ENCODE measurements at places on chromosomes 1 and 21. TPM values are rescaled to one million over a fixed set of nuclear protein-coding genes. Genes with fewer than 3 reads are reported as not detected.

DNA sequence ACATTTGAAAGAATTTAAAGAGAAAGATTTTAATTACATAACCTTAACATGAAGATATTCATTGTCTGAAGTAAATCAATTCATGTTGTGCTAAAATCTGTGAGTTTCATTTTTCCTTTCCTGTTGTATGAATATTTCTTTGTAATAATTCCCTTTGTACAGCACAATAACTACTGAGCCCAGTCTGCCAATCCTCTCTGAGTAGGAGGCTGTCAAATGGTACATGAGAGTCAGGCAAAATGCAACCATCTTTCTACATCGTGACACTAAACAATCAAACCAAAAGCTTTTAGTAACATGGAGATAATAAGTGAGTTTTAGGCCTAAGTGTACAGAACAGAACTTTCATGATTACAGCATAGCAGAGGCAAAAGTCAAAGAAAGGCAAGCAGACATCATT lies 165.5 kb downstream of the PLPPR4 start:
- no peaks in the 10 kb centered on the region for H3K27me3 ChIP-seq
- no peaks in the 10 kb centered on the region for H3K36me3 ChIP-seq
- H3K4me3 ChIP-seq = no peak overlapping the region
- no peak overlapping the region for H3K27ac ChIP-seq

The CYYR1 gene
- 11.6 TPM for polyA plus RNA-seq

- H3K4me3 ChIP-seq = no peak overlapping the region
- H3K36me3 ChIP-seq = no peaks in the 10 kb centered on the region
- no peaks in the 10 kb centered on the region for H3K27me3 ChIP-seq
- no peak for DNase-seq
- no peaks in the 10 kb centered on the region for H3K4me1 ChIP-seq
- H3K27ac ChIP-seq = no peak overlapping the region
Observed at GRCh38 chr1:211903490-211904245, 73.1 kb upstream of the LPGAT1 start.

DNA sequence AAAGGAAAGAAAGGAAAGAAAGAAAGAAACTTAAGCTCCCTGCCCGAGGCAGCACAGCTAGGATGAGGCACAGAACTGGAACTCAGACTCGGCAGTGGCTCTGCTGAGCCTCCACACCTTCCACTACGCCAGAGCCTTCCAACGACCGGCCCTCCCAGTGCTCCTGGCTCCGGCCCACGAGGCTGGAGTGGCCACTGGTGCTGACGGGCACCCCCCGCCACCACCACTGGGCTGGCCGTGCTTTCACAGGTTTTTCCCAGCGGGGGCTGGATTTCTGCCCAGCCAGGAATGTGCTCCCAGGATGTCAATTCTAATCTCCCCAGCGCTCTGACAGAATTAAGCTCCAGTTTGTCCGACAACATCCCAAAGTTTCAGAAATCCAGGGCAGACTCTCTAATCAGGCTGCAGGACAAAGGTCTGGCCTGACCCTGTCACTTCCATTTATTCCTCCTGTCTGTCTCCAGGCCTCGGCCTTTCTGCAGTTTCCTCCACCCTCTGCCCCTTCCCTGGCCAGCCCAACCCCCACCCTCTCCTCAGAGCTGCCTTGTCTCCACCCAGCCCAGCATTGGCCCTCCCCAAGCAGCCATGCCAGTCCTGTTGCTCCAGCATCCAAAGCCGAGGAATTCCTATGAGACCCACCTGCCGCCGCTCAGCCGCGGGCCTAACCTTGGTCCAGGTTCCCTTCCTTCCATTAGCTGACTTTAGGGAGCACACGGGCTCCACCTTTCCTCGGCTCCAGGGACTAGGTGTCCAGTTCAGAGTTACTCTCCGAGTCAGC lies 81.9 kb downstream of the CASZ1 start:
- H3K27ac ChIP-seq = peak overlapping the region; percentile 53
- H3K36me3 ChIP-seq = no peaks in the 10 kb centered on the region
- DNase-seq = no peak
- H3K4me1 ChIP-seq = peaks cover 64% of the 10 kb centered on the region
- no peak overlapping the region for H3K4me3 ChIP-seq
- H3K27me3 ChIP-seq = no peaks in the 10 kb centered on the region

- no peaks in the 10 kb centered on the region for H3K36me3 ChIP-seq
- no peak overlapping the region for H3K27ac ChIP-seq
- H3K4me1 ChIP-seq = no peaks in the 10 kb centered on the region
- DNase-seq = no peak
- H3K4me3 ChIP-seq = no peak overlapping the region
- H3K27me3 ChIP-seq = no peaks in the 10 kb centered on the region
Observed at GRCh38 chr1:48082271-48082962, 85.2 kb upstream of the TRABD2B start.

- H3K36me3 ChIP-seq = no peaks in the 10 kb centered on the region
- no peak overlapping the region for H3K27ac ChIP-seq
- no peaks in the 10 kb centered on the region for H3K27me3 ChIP-seq
Observed at GRCh38 chr1:227896710-227897655, 50.7 kb downstream of the WNT9A start.

The PLA2G4A gene
- 0.34 TPM for polyA plus RNA-seq

DNA sequence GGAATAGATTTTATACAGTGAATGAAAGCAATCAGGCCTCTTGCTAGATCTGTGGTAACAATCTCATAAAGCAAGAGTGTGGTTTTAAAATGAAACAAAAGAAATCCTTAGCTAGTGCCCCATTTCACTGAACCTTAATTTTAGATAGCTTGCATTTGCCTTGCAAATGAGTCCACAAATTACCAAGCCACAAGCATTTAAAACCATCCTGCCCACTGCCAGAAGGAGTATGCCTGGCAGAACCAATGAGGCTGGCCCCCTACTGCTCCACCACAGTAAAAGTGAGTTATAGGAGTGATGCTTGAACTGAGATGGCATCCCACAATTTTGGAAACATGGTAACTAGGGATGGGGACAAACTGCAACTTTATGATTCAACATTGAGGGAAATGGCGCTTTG lies 206.4 kb upstream of the LMO4 start:
- H3K36me3 ChIP-seq = no peaks in the 10 kb centered on the region
- H3K4me3 ChIP-seq = no peak overlapping the region
- no peak for DNase-seq
- no peaks in the 10 kb centered on the region for H3K27me3 ChIP-seq
- no peaks in the 10 kb centered on the region for H3K4me1 ChIP-seq

The CRTC2 gene
- polyA plus RNA-seq = 54.6 TPM

The C1orf210 gene
- not detected for polyA plus RNA-seq

- H3K4me3 ChIP-seq = no peak overlapping the region
- H3K27ac ChIP-seq = no peak overlapping the region
Observed at GRCh38 chr1:101181930-101182329, 54.9 kb upstream of the S1PR1 start.

The CFHR2 gene
- polyA plus RNA-seq = not detected

The KRTAP10-6 gene
- not detected for polyA plus RNA-seq

The BLACAT1 gene
- polyA plus RNA-seq = not detected

DNA sequence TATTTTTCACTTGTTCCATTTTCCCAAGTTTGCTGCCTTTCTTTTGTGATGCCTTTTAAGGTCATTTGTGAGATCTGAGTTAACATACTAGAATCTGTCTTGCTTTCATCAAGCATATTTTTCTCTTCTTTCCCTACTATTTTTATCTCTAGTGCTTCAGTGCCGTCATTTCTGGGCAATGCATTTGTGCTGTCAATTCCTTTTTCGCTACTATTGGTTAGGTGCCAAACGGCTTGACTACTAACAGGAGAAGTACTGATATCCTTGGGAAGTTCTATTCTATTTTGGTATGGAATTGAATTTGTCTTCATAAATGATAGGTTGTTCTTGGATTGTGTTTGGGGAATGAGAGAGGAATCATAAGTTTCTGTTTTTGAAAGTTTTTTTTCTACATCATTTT lies 42.2 kb downstream of the LRRC53 start:
- H3K27ac ChIP-seq = no peak overlapping the region
- no peaks in the 10 kb centered on the region for H3K36me3 ChIP-seq
- no peaks in the 10 kb centered on the region for H3K27me3 ChIP-seq
- H3K4me1 ChIP-seq = no peaks in the 10 kb centered on the region
- no peak for DNase-seq

GRCh38 chr1:11707621-11708276 lies 16.2 kb downstream of the DRAXIN start:
- no peaks in the 10 kb centered on the region for H3K4me1 ChIP-seq
- peak; percentile 46 for DNase-seq
- no peak overlapping the region for H3K4me3 ChIP-seq
- H3K36me3 ChIP-seq = no peaks in the 10 kb centered on the region
- peaks cover 20% of the 10 kb centered on the region for H3K27me3 ChIP-seq

GRCh38 chr1:41152622-41153044 lies 89.5 kb downstream of the SCMH1 start:
- H3K36me3 ChIP-seq = peaks cover 33% of the 10 kb centered on the region
- no peak overlapping the region for H3K4me3 ChIP-seq
- H3K4me1 ChIP-seq = peaks cover 3% of the 10 kb centered on the region
- DNase-seq = no peak
- no peak overlapping the region for H3K27ac ChIP-seq

GRCh38 chr1:110617589-110617988 lies 11.4 kb upstream of the KCNA2 start:
- no peak overlapping the region for H3K27ac ChIP-seq
- H3K36me3 ChIP-seq = no peaks in the 10 kb centered on the region
- DNase-seq = no peak
- H3K4me1 ChIP-seq = no peaks in the 10 kb centered on the region
- peaks cover 42% of the 10 kb centered on the region for H3K27me3 ChIP-seq

The TSTD1 gene
- polyA plus RNA-seq = 9.3 TPM

The TCP10L gene
- polyA plus RNA-seq = 1.9 TPM

- no peaks in the 10 kb centered on the region for H3K36me3 ChIP-seq
- no peaks in the 10 kb centered on the region for H3K27me3 ChIP-seq
- H3K4me3 ChIP-seq = no peak overlapping the region
- no peaks in the 10 kb centered on the region for H3K4me1 ChIP-seq
- DNase-seq = no peak
- H3K27ac ChIP-seq = no peak overlapping the region
Observed at GRCh38 chr1:73761559-73761958, 436.4 kb downstream of the LRRIQ3 start.

DNA sequence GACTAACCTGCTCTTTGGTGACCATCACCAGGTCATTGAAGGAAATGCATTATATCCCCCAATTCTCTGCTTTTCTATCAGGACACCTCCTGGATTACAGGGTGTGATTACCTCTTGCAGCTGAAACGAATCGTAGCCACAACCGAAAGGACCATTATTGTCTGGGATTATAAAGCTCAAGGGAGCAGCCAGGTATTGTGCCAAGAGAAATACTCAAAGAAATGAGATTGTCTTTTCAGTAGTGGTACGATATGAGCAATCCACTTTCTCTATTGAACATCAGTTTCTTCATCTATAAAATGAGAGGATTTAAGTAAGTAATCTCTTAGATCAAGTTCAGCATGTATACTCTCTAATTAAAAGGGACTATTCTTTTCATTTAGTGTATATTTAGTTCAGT lies 27.3 kb downstream of the WDR64 start:
- H3K27ac ChIP-seq = no peak overlapping the region
- no peaks in the 10 kb centered on the region for H3K4me1 ChIP-seq
- H3K4me3 ChIP-seq = no peak overlapping the region
- no peak for DNase-seq
- no peaks in the 10 kb centered on the region for H3K27me3 ChIP-seq

The MORN1 gene
- 3.1 TPM for polyA plus RNA-seq

DNA sequence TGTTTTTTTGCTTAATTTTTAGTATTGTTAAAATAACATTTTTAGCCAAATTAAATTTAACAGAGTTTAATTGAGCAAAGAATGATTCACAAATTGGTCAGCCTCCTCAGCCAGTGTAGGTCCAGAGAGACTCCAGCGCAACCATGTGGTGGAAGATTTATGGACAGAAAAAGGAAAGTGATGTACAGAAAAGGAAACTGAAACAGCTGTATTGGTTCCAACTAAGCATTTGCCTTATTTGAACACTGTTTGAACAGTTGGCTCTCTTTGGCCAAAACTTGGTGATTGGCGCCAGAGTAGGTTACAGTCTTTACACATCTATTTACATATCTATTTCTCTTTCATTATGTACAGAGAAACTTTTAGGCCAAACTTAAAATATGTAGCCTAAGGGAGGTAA lies 19.4 kb downstream of the RPS6KC1 start:
- H3K4me3 ChIP-seq = no peak overlapping the region
- DNase-seq = no peak
- no peak overlapping the region for H3K27ac ChIP-seq
- H3K27me3 ChIP-seq = no peaks in the 10 kb centered on the region

DNA sequence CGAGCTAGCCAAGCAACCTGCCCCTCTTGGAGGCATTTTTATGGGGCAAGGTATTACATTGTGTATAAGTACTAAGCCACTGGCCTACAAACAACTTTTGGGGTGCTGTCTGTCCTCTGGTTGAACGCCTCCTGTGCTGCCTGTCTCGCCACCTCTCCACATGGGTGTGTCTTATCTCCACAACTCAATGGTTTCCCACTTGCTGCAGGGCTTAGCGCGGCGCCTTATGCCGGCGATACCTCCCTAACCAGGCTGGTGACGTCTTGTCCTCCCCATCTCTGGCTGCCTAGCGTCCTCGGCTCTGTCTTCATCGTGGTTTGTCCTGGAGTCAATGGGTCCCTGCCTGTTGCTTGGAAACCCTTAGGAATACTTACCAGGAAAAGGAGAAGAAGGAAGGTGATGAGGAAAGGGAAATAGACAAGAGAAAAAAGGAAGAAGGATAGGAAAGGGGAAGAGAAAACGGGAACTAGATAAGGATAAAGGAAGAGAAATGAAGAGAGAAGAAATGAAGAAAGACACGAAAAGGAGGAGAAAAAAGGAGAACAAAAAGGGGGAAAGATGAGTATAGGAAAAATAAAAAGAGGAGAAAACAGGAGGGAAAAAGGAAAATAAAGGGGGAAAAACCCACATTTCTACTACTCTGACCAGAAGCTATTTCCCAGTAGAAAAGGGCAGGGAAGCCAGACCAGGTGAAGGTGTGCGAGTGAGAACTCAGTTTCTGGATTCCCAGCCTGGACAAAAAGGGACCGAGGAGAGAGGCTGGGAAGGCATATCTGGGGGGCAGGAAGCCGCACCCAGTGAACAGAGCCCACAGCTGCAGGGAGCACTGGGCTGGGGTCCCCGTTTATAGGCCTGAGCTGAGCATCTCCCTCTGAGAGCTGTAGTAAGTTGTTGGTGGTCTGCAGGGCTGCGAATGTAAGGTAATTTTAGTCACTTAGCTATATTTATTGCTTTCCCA lies 86.2 kb downstream of the CLIC6 start:
- H3K4me1 ChIP-seq = no peaks in the 10 kb centered on the region
- H3K27me3 ChIP-seq = no peaks in the 10 kb centered on the region
- H3K27ac ChIP-seq = no peak overlapping the region

DNA sequence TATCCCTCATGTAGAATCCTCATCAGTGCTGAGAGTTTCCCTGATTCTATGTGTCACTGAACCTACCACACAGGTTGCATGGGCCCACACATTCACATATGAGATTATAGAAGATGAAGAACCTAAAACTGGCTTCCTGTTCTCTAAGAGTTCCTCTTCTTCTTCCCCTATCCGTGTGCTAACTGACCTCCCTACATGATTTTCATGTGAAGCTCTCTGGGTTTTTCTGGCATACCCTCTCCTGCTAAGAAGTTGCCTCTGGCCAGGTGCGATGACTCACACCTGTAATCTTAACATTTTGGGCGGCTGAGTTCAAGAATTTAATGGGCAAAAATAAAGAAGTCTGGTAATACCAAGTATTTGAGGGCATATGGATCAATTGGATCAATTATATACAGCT lies 5.5 kb upstream of the CD244 start:
- no peaks in the 10 kb centered on the region for H3K36me3 ChIP-seq
- H3K27ac ChIP-seq = no peak overlapping the region
- no peak for DNase-seq
- no peak overlapping the region for H3K4me3 ChIP-seq

GRCh38 chr1:48739091-48739490 lies 37.6 kb downstream of the BEND5 start:
- H3K27ac ChIP-seq = no peak overlapping the region
- no peaks in the 10 kb centered on the region for H3K27me3 ChIP-seq
- DNase-seq = no peak
- H3K36me3 ChIP-seq = peaks cover 35% of the 10 kb centered on the region
- H3K4me3 ChIP-seq = no peak overlapping the region
- no peaks in the 10 kb centered on the region for H3K4me1 ChIP-seq

The AIRE gene
- polyA plus RNA-seq = 0.17 TPM
